Type B pancreatic cell (in vitro differentiated cells): ENCODE measurements at places on chromosomes 2 and 18. TPM values are rescaled to one million over a fixed set of nuclear protein-coding genes. Genes with fewer than 3 reads are reported as not detected.

GRCh38 chr18:21593540-21594257 lies 6.8 kb downstream of the ESCO1 start:
- no peak overlapping the region for H3K4me3 ChIP-seq
- H3K27ac ChIP-seq, result no peak overlapping the region
- H3K27me3 ChIP-seq, result no peaks in the 10 kb centered on the region
- H3K36me3 ChIP-seq, result peaks cover 23% of the 10 kb centered on the region

DNA sequence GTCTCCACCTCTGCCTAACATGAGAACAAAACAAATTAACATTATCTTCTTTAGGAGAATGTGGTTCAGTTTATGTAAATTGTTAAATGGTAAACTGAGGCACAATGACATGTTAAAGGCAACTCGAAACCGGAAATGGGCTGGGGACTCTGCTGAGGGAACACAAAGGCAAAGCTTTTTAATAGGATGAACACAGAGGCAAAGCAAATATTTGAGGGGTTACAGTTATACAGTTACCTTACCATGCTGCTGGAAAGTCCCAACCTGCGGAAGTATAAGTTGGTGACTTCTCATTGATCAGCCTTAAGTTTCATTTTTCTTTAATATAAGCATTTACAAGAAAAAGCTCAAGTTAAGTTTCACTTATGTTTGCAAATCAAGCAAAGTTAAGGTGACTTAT lies 195.0 kb downstream of the DLGAP1 start:
- H3K27me3 ChIP-seq, result no peaks in the 10 kb centered on the region
- peaks cover 4% of the 10 kb centered on the region for H3K4me1 ChIP-seq
- H3K4me3 ChIP-seq, result no peak overlapping the region
- no peaks in the 10 kb centered on the region for H3K36me3 ChIP-seq

- H3K27me3 ChIP-seq, result no peaks in the 10 kb centered on the region
- no peaks in the 10 kb centered on the region for H3K4me1 ChIP-seq
- H3K27ac ChIP-seq, result no peak overlapping the region
- no peaks in the 10 kb centered on the region for H3K36me3 ChIP-seq
- no peak overlapping the region for H3K4me3 ChIP-seq
Measured at GRCh38 chr2:89848763-89849368, 1157.4 kb downstream of the RPIA start.

The ARHGAP25 gene
- total RNA-seq, result 1.1 and 2.4 TPM in 2 replicates
